ENCODE measurements at places on chromosomes 5 and 9. TPM values are rescaled to one million over a fixed set of nuclear protein-coding genes. Genes with fewer than 3 reads are reported as not detected.

Gene CARTPT
- not detected for total RNA-seq

Gene KCTD16
- 0.05 TPM for total RNA-seq

Gene GFI1B
- 0.15 TPM for total RNA-seq

Gene SHOC1
- not detected for total RNA-seq

Gene GRXCR2
- not detected for total RNA-seq

Gene ELL2
- 12.3 TPM for total RNA-seq

Gene DRD1
- total RNA-seq: 0.77 TPM

Gene SLC1A1
- total RNA-seq: 1.8 TPM

Gene SEMA5A
- total RNA-seq: not detected

Gene EIF4EBP3
- total RNA-seq: 2.2 TPM

Gene CA9
- 6.1 TPM for total RNA-seq

Gene SH3GL2
- total RNA-seq: 0.07 TPM

Gene ELOVL7
- 15.6 TPM for total RNA-seq

Gene OTP
- total RNA-seq: 0.08 TPM
